ENCODE measurements at places on chromosomes 2 and 18.

- DNase-seq = no peak
Measured at GRCh38 chr2:85913884-85914881, 25.4 kb upstream of the ST3GAL5 start.

GRCh38 chr2:68357605-68358337 is 7.3 kb upstream of the PLEK start:
- DNase-seq = peak; percentile 46

DNA sequence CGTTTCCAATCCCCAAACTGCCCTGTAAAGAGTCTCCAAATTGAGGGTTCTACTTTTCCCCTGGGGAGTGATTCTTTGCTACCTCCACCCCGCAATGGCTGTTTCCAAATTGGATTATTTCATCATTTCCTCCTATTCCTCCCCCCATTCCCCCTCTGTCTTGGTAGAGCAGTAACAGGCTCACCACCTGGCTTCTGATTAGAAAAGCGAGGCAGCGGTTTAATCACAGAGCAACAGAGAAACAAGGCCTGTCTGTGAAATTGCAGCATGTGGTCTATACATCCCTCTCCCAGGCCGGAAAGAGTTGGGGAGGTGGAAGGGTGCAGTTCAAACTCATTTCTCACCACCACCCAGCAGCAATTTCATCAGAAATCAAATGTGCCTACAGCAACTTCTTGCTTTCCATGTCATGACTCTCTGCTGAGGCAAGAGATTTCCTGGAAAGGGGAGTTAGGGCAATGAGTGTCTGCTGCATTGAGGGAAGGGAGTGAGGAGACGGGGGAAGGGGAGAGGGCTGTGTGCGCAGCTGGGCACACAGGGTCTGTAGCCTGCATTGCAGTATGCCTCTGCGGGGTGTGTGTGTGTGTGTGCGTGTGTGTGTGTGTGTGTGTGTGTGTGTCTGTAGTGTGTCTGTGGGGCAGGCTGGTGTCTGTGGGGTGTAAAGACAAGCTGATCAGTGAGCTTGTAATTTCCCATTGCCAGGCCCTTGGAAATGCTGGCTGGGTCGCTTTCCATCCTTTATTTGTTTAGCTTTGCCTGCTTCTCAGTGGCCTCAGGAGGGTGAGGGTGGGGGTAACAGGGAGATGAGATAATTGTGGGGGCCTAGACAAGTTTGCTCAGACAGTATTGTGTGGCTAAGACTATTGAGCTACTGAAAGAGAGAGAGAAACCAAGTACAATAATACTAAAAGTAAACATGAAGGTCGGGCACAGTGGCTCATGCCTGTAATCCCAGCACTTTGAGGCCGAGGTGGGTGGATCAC is 13.5 kb upstream of the IGFBP2 start:
- no peak for DNase-seq

DNA sequence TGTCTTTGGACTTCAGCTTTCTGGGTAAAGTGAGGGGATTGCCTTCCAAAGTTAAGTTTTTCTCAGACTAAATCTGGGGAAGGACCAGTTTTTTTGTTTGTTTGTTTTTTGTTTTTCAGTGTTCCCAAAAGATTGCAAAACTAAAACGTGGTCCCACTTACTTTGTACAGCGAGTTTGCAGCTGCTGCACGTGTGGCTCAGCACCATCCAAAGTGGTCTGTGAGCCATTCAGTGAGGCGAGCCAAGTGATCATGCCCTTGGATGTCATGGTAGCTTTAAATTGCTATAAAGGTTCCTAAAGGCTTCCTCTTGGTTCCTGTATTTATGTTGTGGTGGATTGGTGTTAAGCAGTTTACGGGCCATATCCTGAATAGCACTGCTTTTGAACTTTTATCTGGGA is 23.0 kb downstream of the TET3 start:
- no peak for DNase-seq

DNA sequence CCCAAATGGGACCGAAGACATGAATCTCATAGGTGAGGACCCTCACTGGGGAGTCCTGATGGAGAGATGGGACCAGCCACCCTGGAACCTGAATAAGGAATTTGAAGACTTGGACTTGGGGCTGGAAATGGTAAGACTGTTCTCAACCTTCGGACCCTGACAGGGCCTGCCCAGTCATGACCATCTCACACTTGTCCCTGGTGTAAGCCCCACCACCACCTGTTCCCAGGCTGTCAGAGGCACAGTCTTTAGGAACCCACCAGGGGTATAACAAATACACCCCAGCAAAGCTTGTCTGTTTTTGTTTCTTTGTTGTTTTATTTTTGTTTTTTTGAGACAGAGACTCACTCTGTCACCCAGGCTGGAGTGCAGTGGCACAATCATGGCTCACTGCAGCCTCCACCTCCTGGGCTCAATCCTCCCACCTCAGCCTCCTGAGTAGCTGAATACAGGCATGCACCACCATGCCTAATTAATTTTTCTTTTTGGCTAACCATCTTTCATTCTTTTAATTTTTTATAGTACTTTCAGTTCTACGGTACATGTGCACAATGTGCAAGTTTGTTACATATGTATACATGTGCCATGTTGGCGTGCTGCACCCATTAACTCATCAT is 106.1 kb downstream of the GFPT1 start:
- DNase-seq = no peak

- no peak for DNase-seq
Measured at GRCh38 chr18:48826271-48826670, 124.5 kb downstream of the SMAD7 start.

GRCh38 chr2:148582679-148583511 is 61.7 kb upstream of the EPC2 start:
- no peak for DNase-seq

DNA sequence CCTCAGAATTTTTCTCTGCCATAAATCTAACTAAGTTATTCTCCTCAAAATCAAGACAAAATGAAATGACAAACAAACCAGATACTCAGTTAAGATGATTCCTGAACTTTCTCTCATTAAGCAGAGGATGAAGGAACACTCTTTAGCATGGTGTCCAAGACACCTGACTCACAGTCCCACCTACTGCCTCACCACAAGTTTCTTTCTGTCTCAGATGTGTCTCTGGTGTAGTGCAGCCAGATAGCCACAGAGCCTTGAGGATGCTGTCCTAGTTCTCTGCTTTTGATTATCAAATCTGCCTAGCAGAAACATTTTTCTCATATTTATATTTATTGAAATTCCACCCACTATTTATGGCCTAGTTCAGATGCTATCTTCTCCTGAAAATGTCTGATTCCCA is 103.6 kb upstream of the TMEM200C start:
- no peak for DNase-seq

- DNase-seq = peak; percentile 64
Measured at GRCh38 chr2:98730053-98730706, 752 bp downstream of the MGAT4A start.

DNA sequence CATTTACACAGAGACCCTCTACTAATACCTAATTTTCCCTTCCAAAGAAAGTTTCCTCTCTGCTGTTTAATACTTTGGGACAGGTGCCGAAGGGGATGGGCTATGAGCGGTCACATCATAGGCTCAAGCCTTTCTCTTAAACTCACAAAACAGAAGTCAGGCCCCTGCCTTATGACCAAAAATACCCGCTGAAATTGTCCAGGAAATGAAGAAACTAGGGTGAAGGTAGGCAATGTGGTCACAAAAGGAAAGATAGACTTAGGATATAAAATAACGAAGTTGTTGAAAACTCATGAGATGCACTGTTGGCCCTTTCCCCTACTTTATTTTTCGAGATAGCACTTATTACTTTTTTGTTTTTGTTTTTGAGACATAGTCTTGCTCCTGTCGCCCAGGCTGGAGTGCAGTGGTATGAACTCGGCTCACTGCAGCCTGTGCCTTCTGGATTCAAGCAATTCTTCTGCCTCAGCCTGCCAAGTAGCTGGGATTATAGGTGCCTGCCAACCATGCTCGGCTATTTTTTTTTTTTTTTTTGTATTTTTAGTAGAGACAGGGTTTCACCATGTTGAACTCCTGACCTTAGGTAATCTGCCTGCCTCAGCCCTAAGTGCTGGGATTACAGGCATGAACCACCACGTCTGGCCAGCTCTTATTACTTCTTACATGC is 16.3 kb downstream of the SLC8A1 start:
- DNase-seq = no peak

DNA sequence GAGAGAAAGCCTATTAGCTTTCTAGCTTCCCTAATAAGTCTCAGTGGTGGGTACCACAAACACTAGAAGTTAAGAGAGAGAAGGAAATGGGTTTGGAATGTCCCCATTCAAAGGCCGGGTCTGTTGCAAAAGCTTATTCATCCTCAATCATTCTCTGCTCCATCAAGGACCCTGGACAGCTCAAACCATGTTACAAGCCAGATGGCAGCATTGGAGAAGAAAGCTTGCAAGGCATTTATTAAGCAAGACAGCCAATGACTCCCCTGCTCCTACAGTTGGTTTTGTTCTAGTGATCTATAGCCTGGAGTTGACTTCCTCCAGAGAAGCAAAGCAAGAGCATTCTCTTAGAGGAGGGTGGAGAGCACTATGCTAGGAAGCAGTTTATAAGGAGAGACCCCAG is 86.9 kb upstream of the LMAN1 start:
- no peak for DNase-seq

- DNase-seq = peak; percentile 14
Measured at GRCh38 chr2:200747668-200748618, 63.8 kb upstream of the BZW1 start.

- no peak for DNase-seq
Measured at GRCh38 chr2:119367472-119368099, 809 bp downstream of the DBI start.

DNA sequence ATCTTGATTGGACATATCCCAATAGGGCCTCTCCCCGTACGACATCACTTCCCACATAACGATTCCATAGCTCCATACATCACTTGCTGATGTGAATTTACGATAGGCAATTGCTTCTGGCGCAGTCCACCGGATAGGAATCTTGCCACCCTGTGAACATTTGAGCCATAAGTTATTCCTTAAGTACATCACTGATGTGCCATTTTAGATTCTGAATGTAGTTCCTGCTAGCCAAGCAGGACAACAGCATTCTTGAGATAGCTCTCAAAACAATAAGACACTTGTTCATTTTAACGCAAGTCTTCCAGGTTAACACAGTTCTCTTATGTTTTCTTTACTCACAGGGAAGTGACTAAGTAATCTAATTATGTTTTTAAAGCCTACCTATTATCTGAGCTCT is 138.0 kb downstream of the EPHA4 start:
- no peak for DNase-seq

DNA sequence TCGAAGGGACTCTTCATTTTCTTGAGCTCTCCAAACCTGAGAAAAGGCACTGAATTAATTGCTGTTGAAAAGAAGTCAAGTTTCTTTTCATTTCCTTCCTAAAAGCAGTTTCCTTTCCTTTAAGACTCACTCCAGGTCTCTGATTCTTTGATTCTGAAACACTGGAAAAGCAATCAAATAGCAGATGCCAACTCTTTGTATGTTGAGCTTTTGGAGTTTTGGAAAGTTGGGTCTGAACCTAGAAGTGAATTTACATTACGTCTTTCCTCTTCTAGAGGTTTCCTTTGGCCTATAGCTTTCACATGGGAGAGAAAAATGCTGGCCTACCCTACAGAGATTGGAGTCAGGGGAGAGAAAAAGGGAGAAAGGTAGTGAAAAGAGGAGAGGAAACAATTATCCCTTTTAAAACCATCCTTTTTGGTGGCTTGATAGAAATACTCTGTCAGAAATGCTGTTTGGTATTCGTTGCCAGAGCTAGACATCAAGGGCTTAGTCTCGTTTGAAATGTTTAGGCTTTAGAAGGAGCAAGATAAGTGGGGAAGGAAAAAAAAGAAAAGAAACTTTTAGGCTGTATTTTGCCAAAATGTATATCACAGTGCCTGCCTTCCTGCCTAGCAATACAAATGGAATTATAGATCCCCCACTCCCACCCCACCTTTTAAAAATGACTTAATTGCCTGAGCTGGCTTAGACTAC is 187.7 kb downstream of the PRPF40A start:
- DNase-seq = no peak

DNA sequence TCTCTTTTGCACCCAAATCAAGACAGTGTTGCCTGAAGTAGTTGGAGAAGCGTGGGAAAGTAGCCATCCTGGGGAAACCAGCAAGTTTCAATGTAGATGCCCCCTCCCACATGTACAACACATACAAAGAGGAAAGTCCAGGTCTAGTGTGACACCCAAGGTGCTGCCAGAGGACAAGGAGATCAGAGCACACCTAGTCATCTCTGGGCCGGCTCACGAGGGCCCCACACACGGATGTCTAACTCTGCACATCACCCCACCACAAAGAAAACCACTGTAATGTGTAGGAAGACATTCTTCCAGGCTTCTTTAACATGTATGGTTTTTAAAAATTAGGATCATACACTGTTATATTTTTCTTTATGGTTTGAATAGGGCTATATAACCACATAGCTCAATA is 21.6 kb downstream of the PARD6G start:
- no peak for DNase-seq

GRCh38 chr18:79606621-79607331 is 72.8 kb upstream of the CTDP1 start:
- DNase-seq = no peak

GRCh38 chr2:202034249-202035088 is 814 bp downstream of the FZD7 start:
- peak; percentile 56 for DNase-seq

GRCh38 chr18:44080054-44080453 is 600.6 kb upstream of the SETBP1 start:
- DNase-seq = no peak

- peak; percentile 44 for DNase-seq
Measured at GRCh38 chr2:186256540-186256939, 229.5 kb upstream of the ZC3H15 start.

- DNase-seq = no peak
Measured at GRCh38 chr2:20662308-20662937, 4.5 kb upstream of the GDF7 start.
